GM06990 (cell line): ENCODE measurements at places on chromosomes 1 and 21.

GRCh38 chr1:232509570-232509969 lies 120.4 kb downstream of the SIPA1L2 start:
- no peak for DNase-seq

- DNase-seq: no peak
Measured at GRCh38 chr21:18114810-18115209, 129.8 kb upstream of the CHODL start.

DNA sequence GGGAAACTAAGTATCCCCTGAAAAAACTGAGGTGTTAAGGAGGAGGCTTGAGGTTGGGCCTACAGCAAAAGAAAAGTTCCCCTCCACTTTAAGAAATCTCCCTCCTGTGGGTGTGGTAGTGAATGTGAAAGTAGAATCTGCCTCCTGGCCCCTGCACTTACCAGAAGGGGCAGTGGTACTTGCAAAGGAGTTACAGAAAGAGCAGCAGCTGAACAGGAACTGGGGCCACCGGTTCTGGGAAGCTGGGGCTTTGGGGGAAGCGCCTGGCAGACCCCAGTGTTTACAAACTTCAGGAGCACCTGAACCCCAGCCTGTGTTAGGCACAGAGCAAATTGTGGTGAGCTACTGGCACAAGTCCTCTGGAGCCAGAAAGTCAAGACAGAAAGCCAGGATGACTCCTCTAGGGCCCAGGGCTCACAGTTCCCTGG lies 250.2 kb upstream of the FGGY start:
- peak; percentile 59 for DNase-seq

GRCh38 chr1:227944090-227944930 lies 3.4 kb downstream of the WNT9A start:
- DNase-seq: no peak

- no peak for DNase-seq
Measured at GRCh38 chr1:53023546-53023945, 38.5 kb upstream of the PODN start.

DNA sequence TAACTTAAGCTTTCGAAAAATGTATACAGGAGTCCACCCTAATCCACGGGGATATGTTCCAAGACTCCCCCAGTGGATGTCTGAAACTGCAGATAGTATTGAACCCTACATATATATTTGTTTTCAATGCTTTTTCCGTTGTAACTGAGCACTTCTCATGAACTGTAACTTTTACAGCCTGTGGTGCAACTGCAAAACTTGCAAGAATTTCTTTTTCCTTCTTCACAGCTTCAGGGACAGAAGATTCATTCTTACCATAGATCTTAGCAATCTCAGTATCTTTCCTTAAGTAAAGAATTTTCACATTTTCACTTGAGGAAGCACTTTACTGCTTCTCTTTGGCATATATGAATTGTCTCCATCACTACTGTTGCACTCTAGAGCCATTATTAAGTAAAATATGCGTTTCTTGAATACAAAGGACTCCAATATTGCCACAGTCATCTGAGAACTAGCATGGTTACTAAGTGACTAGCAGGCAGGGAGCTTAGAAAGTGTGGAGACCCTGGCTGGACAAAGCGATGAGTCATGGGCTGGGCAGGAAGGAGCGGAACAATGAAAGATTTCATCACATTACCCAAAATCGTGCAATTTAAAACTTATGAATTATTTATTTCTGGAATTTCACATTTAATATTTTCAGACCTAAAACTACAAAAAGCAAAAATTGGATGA lies 14.1 kb downstream of the DPYD start:
- DNase-seq: no peak

DNA sequence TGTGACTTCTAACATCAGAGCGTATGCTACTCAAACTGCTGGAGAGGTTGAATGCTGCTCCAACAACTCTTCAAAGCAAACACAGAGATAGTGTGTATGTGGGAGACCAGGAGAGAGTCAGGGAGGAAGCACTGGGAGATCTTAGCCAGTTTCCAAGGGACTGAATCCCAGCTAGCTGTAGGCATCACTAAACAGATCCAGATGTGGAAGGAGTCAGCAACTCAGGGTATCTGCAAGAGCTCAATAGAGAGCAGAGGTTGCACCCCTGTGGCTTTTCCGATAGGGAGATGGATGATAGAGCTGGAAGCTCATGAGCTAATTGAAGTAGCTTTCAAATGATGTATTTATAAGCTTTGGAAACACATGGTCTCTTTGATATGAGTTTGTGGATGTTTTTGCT lies 168.9 kb upstream of the HOOK1 start:
- no peak for DNase-seq

- no peak for DNase-seq
Measured at GRCh38 chr1:231828182-231828920, 201.8 kb downstream of the DISC1 start.

DNA sequence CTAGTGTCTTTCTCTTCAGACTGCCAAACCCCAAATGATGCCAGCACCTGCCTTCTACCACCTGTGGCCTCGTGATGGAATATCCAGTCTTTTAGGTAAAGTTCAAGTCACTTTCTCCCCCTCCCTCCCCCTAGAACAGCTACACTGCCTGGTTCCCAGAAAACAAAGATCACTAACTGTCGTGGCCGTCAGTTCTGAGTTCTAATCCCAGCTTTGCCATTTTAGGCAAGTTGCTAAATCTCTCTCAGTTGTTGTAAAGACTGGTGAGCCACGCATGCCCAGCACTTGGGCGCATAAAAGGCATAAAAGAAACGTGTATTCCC lies 648 bp upstream of the TRAPPC3 start:
- DNase-seq: no peak

DNA sequence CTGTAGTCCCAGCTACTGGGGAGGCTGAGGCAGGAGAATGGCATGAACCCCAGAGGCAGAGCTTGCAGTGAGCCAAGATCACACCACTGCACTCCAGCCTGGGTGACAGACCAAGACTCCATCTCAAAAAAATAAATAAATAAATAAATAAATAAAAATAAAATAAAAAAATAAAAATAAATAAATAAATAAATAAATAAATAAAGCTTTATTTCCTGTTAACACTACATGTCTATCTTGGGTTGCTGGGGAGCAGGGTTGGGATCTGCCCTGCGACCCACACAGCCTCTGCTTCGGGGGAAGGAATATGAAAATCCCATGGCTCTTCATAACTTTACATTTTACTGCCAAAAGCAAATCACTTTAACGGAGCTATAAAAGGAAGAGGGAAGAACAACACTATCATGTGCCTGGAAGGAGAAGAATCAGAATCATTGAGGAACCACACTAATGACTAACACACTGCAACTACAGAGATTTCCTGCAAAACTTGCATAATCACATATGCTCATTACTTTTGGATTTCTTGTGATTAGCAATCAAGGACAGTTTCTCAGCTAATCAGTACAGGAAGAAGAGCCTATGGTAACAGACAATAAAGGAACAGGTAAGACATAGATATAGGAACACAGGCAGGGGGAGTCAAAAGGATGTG lies 72.8 kb upstream of the CD55 start:
- no peak for DNase-seq

GRCh38 chr1:56034847-56035481 lies 544.4 kb downstream of the PLPP3 start:
- no peak for DNase-seq

DNA sequence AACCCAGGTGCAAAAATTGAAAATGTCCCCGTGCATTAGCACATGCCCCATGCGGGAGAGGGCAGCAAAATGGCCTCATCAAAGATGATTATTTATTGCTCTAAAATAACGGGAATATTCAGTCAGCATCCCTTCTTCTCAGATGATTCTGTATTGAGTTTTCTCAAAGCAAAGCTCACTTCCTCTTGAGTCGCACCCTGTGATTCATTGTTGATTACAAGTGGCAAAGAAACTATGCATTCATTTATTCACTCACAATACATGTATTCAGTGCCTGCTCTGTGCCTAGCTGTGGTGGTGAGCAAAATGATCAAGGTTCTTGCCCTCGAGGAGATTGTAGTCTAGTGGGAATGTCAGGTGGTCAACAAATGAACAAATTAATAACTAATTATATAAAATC lies 226.0 kb upstream of the KAZN start:
- DNase-seq: no peak

DNA sequence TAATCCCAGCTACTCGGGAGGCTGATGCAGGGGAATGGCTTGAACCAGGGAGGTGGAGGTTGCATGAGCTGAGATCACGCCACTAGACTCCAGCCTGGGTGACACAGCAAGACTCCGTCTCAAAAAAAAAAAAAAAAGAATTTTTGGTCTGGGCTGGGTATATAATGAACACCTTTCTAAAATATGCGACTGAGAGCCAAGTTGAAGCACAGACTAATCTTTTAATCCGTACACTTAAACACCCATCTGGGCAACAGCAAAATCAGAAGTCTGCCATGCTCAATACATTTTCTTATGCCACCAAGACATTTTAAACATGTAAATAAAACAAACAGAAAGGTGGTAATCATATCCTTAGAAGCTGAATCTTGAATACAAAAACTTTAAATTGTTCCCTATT lies 31.6 kb upstream of the ABCB10 start:
- no peak for DNase-seq

DNA sequence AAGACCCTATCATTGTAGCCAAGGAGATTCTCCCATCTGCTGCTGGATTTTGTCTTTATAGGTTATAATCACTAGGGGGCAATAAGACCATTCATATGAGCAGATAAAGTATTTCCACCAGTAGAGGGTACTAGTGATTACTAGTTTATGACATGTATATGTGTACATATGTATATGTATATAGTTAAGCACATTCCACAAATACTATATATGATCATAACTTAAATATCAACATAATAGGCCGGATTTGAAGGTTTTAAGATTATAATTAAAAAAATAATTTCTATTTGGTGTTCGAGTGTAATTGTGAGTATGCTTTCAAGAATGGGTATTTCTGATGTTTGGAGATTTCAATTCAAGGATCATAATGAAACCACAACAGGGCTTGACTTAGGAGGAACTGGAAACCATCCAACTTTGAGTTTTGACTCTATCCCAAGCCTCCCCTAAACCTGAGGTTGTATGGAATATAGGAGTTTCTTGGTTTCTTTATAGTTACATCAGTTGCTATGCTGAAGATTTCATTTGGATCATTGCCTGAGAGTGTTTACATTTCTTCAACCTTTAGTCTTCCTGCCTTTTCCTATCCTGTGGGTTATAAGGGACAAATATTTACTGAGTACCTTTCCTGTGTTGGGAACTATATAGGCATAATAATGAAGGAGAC lies 16.9 kb downstream of the TCEANC2 start:
- no peak for DNase-seq

- DNase-seq: no peak
Measured at GRCh38 chr1:177965293-177965692, 4.6 kb downstream of the SEC16B start.

DNA sequence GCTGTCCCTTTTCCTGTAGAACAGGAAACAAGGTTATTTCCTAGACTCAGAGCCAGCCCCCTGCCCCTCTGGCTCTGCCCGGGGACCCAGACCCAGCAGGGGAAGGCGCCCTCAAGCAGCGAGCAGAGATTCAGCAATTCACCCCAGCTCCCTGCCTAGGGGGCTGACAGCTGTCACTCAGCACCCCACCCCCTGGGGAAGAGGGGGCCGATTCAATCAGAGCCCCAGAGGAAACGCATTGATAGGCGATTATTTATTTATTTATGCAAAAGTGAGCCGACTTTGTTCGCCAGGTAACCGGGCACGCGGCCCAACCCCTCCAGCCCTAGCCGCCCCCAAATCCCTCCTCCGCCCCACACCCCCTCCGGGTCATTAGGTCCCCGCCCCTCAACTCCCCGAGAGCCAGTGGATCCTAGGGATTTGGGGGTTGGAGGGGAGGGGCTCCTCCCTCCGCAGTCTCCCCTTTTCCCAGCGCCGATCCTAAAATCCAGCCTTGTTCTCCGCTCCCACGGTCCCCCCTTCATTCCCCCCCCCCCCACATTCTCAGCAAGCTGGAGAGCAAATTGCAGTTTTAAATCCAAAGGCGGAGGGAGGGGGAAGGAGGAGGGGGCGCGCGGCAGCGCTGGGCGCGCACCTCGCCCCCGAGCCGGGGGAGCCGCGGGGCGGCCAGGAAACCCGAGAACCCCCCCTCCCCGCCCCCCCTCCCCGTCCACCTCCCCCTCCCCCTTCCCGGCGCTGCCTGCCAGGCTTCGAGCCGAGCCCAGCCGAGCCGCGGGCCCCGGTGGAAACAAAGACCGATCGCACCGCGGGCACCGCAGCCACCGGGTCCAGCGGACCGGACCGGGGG lies 1.3 kb downstream of the AHDC1 start:
- no peak for DNase-seq

DNA sequence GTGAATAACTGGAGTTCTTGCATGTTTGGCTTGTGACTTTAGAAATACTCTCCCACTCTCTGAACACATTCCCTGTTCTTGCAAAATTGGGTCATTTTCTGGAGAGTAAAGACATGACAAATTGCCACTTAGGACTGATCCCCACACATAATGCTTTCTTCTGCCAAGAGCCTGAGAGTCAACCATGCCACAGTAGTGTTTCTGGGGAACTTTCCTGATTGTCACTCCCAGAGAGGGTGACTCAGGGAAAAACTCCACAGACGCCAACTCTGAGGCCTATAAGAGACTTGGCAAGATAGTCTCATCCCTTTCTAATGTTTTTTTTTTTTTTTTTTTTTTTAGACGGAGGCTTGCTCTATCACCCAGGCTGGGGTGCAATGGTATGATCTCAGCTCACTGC lies 157.8 kb downstream of the ATG4C start:
- no peak for DNase-seq

DNA sequence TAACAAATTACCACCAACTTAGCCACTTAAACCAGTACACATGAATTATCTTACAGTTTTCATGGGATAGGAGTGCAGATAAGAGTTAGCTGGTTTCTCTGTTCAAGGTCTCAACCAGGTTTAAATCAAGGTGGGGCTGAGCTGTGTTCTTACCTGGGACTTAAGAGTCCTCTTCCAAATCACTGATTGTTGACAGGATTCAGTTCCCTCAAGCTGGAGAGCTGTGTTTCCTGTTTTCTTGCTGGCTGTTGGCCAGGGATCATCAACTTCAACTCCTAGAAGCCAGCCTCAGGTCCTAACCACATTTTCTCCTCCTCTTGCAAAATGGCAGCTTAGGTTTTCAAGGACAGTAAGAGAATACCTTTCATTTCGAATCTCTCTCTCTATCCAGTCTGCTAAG lies 123.8 kb upstream of the CHRM3 start:
- DNase-seq: no peak

GRCh38 chr1:119635811-119636390 lies 12.2 kb downstream of the ZNF697 start:
- no peak for DNase-seq

DNA sequence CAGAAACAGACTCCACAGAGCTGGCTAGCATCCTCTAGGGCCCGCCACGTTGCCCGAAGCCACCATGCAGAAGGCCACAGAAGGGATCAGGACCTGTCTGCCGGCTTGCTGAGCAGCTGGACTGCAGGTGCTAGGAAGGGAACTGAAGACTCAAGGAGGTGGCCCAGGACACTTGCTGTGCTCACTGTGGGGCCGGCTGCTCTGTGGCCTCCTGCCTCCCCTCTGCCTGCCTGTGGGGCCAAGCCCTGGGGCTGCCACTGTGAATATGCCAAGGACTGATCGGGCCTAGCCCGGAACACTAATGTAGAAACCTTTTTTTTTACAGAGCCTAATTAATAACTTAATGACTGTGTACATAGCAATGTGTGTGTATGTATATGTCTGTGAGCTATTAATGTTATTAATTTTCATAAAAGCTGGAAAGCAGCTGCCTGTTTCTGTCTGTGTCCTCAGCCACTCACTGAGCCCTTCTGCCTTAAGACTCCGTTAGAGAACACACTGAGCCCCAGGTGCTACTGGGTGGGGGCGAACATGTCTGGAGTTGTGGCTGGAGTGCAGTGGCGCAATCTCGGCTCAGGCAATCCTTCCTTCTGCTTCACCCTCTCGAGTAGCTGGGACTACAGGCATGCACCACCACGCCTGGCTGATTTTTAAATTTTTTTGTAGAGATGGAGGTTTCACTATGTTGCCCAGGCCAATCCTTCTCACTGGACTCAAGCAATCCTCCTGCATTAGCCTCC lies 14.8 kb downstream of the MFSD2A start:
- DNase-seq: no peak
